ENCODE measurements at places on chromosomes 12 and 14.
A peak's percentile ranks its signal among the peaks of the same experiment; 100 is the strongest.

GRCh38 chr14:31212893-31213292 is 5.3 kb upstream of the HECTD1 start:
- DNase-seq = no peak

- peak; percentile 49 for DNase-seq
These were observed 58.1 kb downstream of the HSP90AA1 start for GRCh38 chr14:102028733-102029132.

DNA sequence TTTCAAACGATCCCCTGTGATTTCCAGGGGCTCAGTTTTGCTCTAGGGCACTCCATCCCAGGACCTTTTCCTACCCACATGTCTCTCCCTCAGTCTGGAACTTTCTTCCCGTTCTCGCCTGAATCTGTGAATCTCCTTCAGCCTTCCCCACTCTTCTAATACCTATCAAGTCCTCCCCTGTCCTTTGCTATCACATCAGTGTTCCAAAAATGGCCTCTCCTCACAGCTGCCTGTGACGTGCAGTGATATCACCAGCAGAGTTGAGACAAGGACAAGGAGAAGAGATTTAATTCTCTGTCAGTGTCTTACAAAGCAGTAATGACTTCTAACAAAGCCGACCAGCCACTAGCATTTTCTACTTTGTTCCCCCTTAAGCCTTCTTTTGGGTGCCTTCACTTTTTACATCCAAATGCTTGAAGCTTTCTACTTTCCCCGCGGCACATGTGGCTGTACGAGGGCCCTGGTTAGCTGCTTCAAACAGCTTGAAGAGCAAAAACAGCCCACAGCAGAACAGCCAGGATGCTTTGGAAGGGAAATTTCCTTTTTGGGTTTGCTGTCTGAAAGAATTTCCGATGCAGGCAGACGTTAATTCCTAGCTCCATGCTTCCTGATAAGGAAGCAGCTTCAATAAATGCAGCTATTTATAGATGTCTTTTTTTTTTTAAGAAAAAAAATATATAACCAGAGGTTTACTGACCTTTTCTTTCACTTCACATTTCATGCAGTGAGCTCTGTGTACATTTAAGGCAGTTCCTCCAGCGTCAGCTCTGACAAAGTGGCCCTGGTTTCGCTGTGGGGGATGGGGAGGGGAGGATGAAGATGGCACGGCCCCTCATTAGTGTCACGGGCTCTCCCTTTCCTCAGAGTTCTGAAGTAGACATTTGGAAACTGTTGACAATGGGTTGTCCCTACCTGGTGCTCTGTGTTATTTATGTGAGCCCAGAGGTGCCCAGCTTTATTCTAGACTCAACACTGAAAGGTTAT is 109.3 kb downstream of the ETV6 start:
- no peak for DNase-seq

DNA sequence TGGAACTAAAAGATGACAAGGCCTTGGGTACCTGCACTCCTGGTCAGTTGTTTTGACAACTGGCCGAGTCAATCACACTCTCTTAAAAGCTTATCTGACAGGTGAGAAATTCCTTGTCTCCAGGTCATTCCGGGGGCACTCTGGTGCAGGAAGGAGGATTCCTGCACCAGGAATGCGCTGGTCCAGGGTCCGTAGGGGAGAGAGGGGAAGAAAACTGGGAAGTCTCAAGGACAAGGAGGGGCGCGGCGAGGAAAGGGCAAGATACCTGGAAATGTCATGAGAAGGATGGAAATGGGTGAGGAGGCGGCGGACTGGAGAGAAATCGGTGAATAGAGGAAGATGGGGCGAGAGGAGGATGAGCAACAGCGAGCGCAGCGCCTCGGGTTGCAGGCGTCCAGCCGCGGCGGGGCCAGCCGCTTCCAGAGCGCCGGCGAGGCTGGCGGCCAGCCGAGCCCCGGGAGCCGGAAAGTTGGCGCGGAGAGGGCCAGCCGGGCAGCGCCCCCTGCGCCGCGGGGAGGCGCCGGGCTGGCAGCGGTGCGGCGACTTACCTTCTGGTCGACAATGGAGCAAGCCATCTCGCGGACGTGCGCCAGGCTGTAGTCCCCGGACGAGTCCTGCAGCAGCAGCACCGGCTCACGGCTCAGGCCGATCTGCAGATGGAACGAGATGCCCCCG is 809 bp downstream of the PRKD1 start:
- DNase-seq = peak; percentile 42

DNA sequence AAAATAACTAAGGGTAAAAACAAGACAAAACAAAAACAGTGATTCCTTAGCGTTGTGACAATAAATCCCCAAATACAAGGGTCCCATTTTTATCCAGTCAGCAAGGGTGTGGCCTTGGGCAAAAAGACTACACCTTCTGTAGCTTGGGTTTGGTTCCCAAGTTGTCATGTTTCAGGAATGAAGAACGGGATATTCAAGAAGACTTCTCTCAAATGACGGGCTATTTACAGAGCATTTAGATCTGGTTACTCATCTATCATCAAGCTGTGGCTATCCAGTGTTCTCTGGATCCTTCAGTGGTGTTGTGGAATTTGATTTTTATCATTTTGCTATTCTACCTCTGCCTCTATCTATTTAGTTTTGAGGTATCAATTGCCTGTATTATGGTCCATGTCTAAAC is 219.7 kb downstream of the SLC25A21 start:
- peak; percentile 71 for DNase-seq

DNA sequence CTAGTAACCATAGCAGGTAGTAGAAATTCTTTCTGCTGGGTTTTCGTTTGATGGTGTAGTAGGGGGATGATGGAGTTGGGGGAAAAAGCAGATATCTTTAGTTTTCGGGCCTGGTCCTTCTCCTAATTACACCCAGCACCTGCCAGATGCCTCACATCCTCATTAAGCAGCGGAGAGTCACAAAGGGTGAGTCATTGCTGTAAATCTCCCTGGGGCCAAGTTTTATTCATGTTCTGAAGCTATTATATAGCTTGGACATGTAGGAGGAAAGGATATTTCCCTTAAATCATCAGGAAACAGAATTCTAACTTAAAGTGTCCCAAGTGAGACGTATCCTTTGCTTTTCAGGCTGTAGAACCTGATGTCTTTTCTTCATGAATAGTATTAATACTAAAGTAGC is 4.9 kb upstream of the NECAP1 start:
- peak; percentile 68 for DNase-seq

- no peak for DNase-seq
These were observed 259.2 kb upstream of the NOVA1 start for GRCh38 chr14:26856876-26857518.

DNA sequence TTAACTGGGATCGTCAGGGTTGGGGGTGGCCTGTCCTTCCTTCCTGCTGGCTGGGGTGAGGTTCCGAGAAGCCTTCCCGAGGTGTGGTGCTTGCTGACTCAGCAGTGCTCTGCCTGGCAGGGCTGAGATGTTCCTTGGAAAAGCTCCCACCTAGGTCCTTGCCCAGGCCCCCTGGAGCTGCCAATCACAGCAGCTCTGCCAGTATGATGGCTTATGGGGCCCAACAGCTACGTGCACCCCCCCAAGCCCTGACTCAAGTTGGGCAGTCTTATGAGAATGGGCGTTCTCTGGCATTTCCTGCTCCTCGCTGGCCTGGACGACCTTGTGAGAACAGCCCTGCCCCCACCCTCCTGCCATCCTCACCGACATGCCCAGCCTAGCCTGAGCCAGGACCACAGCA is 292.2 kb upstream of the CRY1 start:
- DNase-seq = no peak

- DNase-seq = no peak
These were observed 40.3 kb downstream of the IFNG start for GRCh38 chr12:68119250-68119649.

DNA sequence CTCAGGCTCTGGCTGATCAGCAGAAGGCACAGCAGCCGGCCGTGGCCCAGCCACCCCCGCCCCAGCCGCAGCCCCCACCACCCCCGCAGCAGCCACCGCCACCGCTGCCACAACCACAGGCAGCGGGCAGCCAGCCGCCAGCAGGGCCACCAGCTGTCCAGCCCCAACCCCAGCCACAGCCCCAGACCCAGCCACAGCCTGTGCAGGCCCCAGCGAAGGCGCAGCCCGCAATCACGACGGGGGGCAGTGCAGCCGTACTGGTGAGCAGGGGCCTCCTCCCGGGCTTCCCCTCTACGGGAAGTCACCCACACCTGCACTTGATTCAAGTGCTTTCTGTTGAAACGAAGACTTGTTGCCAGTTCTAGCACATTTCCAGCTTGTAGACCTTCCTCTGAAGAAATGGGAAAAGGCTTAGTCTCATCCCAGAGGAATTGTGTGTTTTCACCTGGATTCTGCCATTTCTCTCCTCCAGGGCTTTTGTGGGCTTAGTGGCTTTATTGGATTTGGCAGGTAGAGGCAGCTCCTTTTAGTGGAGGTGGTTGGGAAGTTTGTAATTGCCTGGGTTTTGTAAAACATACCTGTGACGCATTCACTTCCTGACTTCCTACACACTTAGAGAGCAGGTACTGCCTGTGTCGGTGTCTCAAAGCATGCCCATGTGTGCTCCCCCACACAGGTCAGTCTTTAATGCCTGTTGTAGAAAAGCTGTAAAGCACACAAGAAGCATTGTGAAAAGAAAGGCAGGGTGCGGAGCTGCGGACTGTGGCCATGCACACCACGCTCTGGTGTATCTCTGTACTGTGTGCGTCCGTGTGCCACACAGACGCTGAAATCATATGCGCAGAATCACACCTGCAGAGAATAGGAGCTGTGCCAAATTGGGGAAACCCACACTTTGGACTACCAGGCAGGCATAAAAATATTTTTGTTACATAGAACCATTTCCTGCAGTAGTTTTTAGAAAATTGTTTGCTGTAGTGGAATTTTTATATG is 90.5 kb downstream of the DDX51 start:
- DNase-seq = no peak

DNA sequence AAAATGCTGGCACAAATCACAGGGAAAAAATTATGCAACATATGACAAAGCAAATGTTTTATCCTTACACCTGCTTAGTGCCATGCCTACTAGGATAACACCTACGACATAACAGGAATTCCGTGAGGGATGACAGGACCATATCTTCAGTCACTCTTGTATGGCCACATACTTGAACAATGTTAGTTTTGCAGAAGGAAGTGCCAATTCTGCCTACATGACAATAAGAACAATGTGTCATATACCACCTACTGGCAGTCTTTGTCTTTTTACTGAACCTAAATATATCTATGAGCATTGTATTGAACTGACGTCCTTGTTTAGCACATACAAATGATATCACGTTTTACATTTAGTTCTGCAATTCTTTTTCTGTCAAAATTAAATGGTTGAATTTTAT is 234.0 kb downstream of the ADAMTS20 start:
- no peak for DNase-seq

DNA sequence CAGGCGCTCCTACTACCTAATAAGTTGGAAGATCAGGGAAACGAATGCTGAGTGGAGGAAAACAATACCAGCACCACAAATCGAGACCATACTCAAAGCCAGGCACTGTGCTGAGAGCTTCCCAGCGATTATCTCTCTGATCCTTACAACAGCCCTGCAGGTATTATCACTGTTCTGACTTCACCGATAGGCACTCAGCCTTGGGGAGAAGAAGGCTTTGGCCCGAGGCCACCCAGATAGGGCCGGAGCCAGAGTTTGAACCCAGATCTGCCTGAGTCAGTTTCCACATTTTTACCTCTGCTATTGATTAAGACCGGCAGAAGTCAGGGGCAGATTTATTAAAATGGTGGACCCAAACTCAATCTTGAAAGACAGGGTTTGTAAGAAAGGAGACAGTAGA is 4.9 kb downstream of the SVOP start:
- DNase-seq = no peak

GRCh38 chr14:28382444-28383190 is 384.0 kb upstream of the FOXG1 start:
- peak; percentile 83 for DNase-seq

- DNase-seq = peak; percentile 70
These were observed 706 bp upstream of the DIO2 start for GRCh38 chr14:80212023-80212397.

DNA sequence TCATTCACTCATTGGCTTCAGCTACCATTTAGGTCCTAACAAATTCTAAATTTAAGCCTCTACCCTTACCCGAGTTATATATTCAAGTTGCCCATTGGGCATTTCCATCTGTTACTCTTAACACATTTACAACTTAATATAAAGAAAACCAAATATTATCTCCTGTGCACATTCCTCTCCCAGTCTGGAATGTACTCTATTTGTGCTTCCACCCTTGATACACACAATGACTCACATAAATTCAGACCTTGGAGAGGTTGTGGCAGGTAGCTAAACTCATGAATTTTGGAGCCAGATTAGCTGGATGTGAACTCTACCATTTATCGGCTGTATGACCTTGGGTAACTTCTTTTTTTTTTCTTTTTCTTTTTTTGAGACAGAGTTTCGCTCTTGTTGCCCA is 51.1 kb downstream of the BRMS1L start:
- DNase-seq = no peak

- peak; percentile 35 for DNase-seq
These were observed 40.3 kb upstream of the SLC24A4 start for GRCh38 chr14:92282669-92283068.

DNA sequence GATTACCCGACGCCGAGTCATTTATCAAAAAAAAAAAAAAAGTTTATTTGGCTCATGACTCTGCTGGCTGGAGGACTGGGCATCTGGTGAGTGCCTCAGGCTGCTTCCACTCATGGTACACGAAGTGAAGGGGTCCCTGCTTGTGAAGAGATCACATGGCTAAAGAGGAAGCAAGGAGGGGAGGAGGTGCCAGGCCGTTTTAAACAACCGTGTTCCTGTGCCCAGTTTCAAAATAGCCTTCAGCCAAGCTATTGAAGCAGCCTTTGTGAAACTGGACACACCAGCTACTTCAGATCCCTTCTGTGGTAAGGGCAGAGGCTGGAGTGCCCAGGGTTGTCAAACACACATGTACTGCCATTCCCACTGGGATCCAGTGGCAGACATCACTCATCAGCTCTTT is 7.6 kb downstream of the POP5 start:
- DNase-seq = no peak

DNA sequence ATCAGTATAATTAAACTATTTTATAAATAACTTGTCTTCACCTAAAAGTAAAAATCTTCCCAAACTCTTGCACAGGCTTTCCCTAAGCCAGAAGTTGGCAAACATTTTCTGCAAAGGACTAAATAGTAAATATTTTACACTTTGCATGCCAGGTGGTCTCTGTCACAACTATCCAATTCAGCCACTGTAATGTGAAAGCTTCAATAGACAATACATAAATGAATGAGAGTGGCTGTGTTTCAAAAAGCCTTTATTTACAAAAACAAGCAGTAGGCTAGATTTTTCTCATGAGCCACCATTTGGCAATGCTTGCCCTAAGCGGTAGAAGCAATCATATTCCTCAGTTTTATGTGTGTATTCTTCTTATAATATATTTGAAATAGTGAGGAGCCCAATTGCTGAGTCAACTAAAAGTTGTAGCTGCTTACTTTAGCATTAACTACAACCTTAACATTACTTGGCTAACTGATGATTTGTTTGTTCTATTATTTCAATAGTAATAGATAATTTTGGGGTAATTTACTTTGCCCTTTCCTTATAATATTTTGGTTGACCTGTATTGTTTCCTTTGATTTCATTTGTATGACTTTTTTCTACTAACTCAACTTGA is 236.0 kb upstream of the SYT1 start:
- no peak for DNase-seq
